Astrocyte (in vitro differentiated cells and primary cell): ENCODE measurements at places on chromosomes 3 and 15. TPM values are rescaled to one million over a fixed set of nuclear protein-coding genes. Genes with fewer than 3 reads are reported as not detected.

ZMYND10 gene
- total RNA-seq: 0.39 and 0.55 TPM in 2 replicates

CCDC12 gene
- total RNA-seq: 26.2 and 29.0 TPM in 2 replicates

IFT122 gene
- 17.7 and 19.9 TPM in 2 replicates for total RNA-seq

LMOD3 gene
- total RNA-seq: 0.07 TPM in 1 of 2 replicates, not detected in the other

VEPH1 gene
- total RNA-seq: 9.3 and 9.4 TPM in 2 replicates

ZNF774 gene
- 1.2 and 3.3 TPM in 2 replicates for total RNA-seq

LRRK1 gene
- total RNA-seq: 0.41 and 0.65 TPM in 2 replicates

STRC gene
- 0.25 and 0.29 TPM in 2 replicates for total RNA-seq

ACOX2 gene
- 2.2 and 2.7 TPM in 2 replicates for total RNA-seq

GOLGA8S gene
- 0.14 and 0.26 TPM in 2 replicates for total RNA-seq

P2RY14 gene
- 0.11 TPM in 1 of 2 replicates, not detected in the other for total RNA-seq

VPS33B gene
- total RNA-seq: 9.7 and 12.0 TPM in 2 replicates

SLC27A2 gene
- total RNA-seq: 0.82 TPM in 1 of 2 replicates, not detected in the other

REC114 gene
- total RNA-seq: not detected in 2 replicates

TMCO5A gene
- not detected in 2 replicates for total RNA-seq
